Stimulated activated CD4-positive, alpha-beta T cell treated with anti-CD3 and anti-CD28 coated beads, Interleukin-2, amount 100 ng/mL, for 24 hours (primary cell): ENCODE measurements at places on chromosomes 7 and 10.

- DNase-seq: no peak
Observed at GRCh38 chr10:117929327-117930067, 117.2 kb downstream of the RAB11FIP2 start.

DNA sequence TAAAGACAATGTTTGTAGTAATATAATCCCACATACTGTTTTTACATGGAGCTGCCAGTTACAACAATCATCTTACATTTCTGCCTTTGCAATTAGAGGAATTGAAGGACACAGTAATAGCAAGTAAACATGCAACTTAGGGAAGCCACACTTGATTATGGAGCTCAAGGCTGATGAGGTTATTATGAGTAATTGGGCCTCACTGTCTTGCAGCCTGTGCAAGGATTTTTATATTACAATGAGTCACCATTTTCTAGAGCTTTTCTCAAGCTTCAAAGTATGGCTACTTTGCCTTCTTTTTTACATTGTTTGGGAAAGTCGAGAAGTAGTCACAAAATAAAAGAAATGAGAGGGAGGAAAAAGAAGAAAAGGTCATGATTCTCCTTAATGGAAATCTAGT is 226.4 kb downstream of the KIAA1217 start:
- no peak for DNase-seq

DNA sequence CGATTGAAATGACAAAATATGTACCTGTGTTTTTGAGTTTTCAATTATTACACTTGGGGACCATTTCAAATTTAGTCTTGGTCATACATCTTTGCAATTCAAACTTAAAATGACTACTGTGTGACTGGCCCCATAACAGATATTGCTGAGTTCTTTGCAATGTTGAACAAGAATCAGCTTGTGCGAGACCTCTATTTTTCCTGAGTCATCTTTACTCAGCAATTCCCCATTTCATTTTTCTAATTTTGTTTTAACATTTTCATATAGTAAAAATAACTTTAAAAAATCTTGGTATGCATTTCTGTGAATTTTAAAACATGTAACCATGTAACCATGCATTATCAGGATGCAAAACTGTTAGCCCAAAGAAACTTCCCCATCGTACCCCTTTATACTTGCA is 678.1 kb downstream of the ANKRD7 start:
- DNase-seq: no peak

DNA sequence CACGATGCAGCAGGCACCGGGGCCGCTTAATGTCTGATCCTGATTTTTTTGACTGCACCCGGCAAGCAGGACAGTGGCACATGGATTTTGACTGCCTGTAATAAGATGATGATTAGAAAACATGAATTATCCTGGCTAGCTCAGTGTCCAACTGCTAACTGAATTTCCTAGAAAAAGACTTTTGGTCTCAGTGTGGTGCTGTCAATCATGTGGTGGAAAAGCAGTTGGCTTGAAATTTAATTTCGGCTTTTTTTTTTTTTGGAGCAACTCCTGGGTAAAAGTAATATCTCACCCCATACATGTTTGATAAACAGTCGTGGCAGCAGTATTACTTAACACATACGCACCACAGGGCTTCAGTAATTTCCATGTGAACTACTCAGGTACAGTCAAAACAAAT is 227.7 kb downstream of the FANK1 start:
- no peak for DNase-seq

- no peak for DNase-seq
Observed at GRCh38 chr10:124229201-124229988, 136.0 kb upstream of the CHST15 start.

- no peak for DNase-seq
Observed at GRCh38 chr10:43865265-43866135, 216.8 kb upstream of the ZNF32 start.

DNA sequence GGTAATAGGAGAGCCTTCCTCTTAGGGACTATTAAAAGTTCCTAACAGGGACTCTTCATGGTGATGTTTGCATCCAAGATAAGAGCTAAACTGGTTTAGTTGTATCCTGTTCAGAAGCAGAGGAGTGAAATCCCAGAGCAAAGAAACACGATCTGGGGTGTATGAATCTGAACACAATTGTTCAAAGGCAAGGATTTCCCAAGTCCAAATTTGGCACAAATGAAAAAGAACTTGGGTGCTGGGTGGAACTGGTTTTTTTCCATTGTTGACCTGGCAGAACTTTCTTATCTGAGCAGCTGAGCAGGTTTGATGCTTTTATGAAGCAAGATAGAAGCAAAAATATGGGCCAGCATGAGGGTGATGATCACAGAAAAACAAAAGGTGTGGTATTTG is 6.0 kb downstream of the AGFG2 start:
- no peak for DNase-seq

DNA sequence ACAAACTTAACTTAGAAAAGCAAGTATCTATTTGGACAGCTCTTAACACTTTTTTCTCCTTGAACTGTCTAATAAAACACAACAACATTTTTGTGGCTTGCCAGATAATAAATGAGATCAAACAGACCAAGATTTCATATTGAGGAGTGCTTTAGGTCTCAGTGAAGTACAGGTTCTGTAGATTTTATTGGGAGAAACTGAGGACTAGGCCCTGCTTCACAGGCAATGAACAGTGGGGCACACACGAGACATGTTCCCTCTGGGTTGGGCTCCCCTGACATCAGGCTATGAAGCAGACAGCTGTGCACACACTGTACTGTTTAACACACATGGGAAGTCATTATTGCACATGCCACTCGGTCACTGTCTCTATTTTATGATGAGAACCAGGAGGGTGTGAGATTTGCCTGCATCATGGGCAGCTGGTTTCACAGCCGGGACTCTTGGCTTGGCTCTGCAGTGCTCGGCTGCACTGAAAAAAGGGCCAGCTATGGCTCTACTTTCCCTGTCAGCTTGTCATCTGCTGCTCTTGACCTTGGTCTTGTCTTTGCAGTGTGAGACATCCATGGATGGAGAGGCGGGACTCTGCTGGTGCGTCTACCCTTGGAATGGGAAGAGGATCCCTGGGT is 4.2 kb downstream of the IGFBP1 start:
- DNase-seq: no peak

GRCh38 chr7:121714559-121715303 is 158.2 kb upstream of the PTPRZ1 start:
- DNase-seq: no peak

DNA sequence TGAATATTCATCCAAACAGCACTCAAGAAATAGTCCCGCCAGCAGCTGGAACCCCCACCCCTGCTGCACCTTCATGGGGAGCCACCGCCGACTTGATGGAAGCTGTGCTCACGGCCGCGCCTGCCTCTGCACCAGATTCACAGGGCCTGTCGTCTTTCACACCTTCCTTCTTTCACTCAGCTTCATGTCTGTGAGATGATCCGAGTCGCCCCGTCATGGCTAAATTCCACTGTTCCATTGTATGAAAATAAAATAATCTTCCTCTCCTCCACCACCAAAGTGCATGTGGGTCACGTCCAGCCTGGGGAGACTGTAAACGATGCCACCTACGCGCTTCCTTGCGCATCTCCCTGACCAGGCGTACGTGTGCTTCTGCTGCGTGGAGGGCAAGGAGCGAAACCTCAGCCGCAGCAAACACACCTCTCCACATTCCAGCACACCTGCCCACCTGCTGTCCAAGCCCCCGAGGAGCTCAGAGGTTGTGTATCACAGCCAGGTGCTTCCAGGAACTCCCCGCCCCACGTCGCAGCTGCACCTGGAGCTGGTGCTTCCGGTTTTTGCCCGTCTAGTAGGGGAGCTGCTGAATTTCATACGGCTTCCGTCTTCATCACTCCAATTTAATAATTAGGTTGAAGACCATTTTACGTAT is 137.0 kb downstream of the PTPRN2 start:
- no peak for DNase-seq

DNA sequence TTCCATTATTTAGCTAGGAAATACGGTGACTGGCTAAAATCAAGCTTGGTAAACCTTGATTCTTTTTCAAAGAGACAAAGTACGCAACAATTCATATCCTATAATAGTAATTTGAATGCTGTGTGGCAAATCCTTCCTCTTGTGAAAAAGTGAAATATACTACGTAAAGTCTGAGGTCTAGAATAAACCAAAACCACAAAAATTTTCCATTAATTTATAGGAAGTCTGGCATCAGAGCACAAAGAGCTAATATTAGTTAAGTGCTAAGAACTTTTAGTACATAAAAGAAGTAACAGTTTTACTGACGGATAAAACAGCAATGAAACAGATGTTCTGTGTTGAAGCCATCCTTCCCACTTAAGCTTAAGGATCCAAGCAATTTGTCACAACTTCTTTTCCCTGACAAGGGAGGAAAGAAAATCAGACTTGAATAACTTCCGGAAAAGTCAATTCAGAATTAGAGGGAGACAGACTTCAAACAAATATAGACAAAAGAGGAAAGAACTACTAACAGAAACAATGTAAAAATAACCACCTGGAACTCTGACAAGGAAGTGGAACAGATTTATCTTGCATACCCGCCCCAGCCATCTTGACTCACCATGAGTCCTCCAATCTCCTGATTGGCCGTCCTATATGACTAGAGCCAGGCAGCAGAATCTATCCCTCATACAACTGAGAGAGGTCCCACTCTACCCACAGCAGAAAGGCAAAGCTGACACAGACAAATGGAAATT is 34.6 kb downstream of the RHEB start:
- peak; percentile 26 for DNase-seq

DNA sequence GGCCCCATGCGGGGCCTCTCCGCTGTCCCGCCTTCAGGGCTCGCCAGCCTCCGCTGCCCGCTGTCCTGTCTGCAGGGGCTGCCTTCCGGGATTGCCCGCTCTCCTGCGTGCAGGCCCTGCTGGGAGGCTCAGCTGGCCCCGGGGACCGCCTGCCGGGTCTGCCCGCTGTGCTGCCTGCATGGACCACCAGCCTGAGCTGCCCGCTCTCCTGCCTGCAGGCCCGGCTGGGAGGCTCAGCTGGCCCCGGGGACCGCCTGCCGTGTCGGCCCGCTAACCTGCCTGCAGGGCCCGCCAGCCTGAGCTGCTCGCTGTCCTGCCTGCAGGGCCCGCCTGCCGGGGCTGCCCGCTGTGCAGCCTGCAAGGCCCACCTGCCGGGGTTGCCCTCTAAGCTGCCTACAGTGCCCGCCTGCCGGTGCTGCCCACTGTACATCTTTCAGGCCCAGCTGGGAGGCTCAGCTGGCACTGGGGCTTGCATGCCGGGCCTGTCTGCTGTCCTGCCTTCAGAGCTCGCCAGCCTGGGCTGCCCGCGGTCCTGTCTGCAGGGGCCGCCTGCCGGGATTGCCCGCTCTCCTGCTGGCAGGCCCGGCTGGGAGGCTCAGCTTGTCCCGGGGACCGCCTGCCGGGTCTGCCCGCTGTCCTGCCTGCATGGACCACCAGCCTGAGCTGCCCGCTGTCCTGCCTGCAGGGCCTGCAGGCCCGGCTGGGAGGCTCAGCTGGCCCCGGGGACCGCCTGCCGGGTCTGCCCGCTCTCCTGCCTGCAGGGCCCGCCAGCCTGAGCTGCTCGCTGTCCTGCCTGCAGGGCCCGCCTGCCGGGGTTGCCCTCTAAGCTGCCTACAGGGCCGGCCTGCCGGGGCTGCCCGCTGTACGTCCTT is 165.1 kb downstream of the GLRX3 start:
- peak; percentile 77 for DNase-seq

GRCh38 chr10:59852670-59853069 is 53.7 kb downstream of the CCDC6 start:
- no peak for DNase-seq

DNA sequence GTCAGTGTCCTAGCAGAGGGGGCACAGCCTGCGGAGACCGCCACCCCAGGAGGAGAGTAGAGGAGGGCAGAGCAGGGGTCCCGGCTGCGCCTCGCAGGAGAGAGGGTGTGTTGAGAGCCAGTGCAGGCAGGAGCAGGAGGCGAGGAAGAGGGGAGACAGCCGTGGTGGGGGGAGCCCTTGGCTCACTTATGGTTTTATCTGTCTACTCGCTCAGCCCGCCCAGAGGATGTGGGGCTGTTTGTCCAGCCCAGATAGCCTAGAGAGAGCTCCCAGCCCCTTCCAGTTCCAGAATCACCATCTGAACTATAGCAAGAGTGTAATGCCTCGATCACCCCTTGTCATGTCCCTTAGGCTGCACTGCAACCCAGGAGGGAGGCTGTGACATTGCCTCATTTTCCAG is 26.6 kb downstream of the SLC29A3 start:
- no peak for DNase-seq

- no peak for DNase-seq
Observed at GRCh38 chr10:10798864-10799192, 218.8 kb upstream of the CELF2 start.

GRCh38 chr10:17507538-17507937 is 53.1 kb upstream of the ST8SIA6 start:
- DNase-seq: no peak

DNA sequence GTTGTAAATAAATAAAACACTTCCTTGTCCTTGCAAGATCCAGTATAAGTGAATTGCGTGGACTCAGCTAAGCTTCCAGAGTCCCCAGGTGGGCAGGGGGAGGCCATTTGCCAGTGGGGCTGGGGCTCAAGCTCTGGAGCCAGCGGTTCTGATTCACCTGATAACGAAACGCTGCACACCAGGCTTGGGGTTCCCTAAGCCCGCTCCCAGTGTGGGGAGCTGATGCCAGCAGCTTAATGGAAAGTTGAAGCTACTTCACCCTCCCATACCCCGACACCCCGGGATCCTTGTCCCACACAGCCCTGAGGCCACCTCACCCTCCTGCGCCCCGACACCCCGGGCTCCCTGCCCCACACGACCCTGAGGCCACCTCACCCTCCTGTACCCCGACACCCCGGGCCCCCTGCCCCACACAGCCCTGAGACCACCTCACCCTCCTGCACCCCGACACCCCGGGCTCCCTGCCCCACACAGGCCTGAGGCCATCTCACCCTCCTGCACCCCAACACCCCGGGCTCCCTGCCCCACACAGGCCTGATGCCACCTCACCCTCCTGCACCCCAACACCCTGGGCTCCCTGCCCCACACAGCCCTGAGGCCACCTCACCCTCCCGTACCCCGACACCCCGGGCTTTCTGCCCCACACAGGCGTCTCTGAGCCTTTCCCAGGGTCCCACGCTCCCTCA is 30.8 kb downstream of the FKBP6 start:
- no peak for DNase-seq

DNA sequence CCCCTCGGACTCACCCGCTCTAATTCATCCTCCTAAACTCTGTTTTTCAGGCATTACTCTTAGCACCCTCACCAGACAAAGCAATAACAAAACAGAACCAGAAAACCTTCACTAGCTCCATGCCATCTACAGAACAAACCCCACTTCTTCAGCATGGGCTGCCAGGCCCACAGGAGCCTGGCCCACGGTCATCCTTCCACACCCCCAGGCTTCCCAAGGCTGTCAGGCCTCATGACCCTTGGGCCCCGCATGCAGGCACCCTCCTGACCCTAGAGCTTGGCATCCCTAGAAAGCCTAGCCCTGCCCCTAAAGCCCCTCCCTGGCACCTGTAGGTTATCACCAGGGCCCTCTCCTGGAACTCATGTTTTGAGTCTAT is 59.6 kb downstream of the PRKAG2 start:
- no peak for DNase-seq

GRCh38 chr7:2441430-2442058 is 34.7 kb downstream of the GRIFIN start:
- DNase-seq: no peak

- no peak for DNase-seq
Observed at GRCh38 chr10:132897516-132898381, 44.6 kb downstream of the CFAP46 start.

GRCh38 chr7:117041007-117041406 is 87.7 kb downstream of the ST7 start:
- DNase-seq: no peak

GRCh38 chr7:147584771-147585193 is 1005.8 kb upstream of the C7orf33 start:
- DNase-seq: no peak

- no peak for DNase-seq
Observed at GRCh38 chr7:81583882-81584533, 185.8 kb downstream of the HGF start.

- peak; percentile 75 for DNase-seq
Observed at GRCh38 chr7:924541-925231, 29.8 kb downstream of the ADAP1 start.
